ENCODE measurements at places on chromosomes 7 and 10. TPM values are rescaled to one million over a fixed set of nuclear protein-coding genes. Genes with fewer than 3 reads are reported as not detected.

Gene SDK1
- 2.1 TPM for polyA plus RNA-seq

Gene ZNF239
- 0.66 TPM for polyA plus RNA-seq

Gene VPS37D
- 1.2 TPM for polyA plus RNA-seq

Gene LIPF
- 0.65 TPM for polyA plus RNA-seq

Gene SCART1
- polyA plus RNA-seq: 0.66 TPM

Gene DYDC2
- polyA plus RNA-seq: not detected

Gene MYPN
- 67.2 TPM for polyA plus RNA-seq

Gene COL1A2
- polyA plus RNA-seq: 45.2 TPM

Gene PILRA
- 2.9 TPM for polyA plus RNA-seq

Gene MSS51
- 5.6 TPM for polyA plus RNA-seq

Gene ATP5MK
- 1,385 TPM for polyA plus RNA-seq

Gene GPAM
- 10.7 TPM for polyA plus RNA-seq

Gene CTAGE4
- 0.59 TPM for polyA plus RNA-seq

Measured in heart right ventricle (tissue), 16 donors.